OCI-LY7 (cell line): ENCODE measurements at places on chromosomes 6 and 20.
A peak's percentile ranks its signal among the peaks of the same experiment; 100 is the strongest.

GRCh38 chr6:166221040-166221439 lies 53.4 kb upstream of the TBXT start:
- no peak for DNase-seq

- peak; percentile 53 for DNase-seq
Measured at GRCh38 chr20:45290677-45291355, 15.8 kb upstream of the RBPJL start.

DNA sequence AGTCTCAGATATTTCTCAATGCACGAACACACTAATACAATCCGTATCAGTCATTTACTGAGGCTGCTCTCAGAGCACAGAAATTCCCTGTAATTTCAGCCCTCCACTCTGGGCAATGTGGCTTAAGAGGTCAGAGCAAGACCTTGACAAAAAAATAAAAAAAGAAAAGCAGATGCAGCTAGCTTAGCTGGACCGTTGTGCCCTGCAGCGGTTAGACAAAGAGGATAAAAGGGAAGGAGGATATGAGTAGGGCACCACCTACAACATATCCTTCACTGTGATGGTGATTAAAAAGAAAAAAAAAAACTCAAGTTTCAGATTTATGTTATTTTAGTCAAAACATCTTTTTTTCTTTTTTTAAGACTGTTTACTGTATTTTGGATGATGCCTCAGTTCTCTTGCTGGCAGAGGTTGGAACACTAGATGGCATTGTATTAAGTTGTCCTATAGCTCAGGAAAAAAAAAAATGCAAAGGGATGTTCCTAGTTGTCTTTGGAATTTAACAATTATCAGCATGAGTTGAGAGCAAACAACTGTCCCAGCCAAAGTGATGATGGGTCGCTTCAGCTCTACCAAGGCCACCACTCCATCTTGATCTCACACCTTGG lies 59.9 kb downstream of the ANKEF1 start:
- DNase-seq = no peak

DNA sequence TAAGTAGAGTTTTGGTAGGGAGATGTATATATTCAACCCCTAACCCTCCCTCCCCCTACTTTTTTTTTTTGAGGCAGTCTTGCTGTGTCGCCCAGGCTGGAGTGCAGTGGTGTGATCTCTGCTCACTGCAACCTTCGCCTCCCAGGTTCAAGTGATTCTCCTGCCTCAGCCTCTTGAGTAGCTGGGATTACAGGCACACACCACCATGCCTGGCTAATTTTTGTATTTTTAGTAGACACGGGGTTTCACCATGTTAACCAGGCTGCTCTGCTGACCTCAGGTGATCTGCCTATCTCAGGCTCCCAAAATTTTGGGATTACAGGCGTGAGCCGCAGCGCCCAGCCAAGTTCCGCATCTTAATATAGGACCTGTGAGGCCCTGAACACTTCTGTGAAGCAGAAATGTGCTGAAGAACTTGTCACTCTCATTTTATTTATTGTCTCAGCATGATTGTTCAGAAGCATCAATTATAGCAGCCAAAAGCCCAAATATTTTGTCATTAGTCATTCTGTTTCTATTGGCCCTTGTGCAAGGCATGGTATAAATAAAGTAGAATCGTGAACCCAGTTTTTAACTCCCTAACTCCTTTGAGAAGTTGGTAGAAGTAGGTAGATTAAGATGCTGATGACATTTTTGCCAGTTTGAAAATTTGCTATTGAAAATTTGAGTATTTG lies 19.4 kb downstream of the DSTN start:
- DNase-seq = no peak

DNA sequence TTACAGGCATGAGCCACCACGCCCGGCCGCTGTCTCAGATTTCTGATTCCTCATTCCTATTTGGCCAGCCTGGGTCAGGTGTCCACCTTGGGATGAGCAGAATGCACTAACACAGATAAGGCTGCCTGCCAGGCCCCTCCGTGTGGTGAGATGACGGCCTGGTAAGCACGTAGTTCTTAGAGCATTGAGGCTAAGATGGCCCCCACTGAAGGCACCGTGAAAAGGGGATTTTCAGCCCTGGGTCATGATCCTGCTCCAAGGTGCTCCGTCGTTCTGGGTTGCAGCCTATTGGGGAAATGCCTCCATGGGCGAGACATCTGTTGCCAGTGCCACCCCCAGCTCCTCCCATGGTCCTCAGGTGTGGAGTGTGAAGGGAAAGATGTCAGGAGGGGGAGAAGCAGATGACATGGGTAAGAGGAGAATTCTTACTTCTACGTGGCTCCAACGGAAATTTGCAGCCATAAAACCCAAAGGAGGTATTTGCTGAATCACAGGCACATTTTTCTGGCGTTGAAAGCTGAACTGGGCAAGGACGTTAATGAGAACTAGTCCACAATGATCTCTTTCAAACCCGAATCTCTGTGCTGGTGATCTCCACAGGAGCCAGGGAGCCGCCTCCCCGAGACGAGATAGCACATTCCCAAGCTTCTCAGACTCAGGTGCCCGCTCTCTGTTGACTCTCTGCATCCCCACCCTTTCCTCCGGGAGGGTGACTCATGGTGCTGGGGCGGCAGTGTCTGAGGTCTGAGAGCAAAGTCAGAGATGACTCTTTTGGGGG lies 34.0 kb upstream of the BMP6 start:
- DNase-seq = no peak

DNA sequence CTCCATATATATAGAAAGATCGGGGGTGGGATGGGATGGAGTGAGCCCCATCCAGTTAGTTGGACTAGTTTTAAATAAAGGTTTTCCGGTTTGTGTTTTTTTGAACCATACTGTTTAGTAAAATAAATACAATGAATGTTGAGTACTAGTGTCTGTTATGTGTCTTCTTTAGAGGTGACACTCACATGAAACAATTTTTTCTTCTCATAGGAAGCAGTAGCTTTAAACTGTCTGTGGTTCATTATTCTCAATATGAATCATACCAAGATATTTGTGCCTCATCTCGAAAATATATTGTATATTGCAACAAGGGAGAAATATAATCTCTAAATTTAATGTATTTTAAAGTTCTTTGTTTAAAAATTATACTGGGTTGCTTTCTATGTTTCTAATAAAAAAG lies 33.4 kb downstream of the HSF2 start:
- no peak for DNase-seq

GRCh38 chr20:64167676-64168075 lies 3.4 kb downstream of the MYT1 start:
- no peak for DNase-seq

DNA sequence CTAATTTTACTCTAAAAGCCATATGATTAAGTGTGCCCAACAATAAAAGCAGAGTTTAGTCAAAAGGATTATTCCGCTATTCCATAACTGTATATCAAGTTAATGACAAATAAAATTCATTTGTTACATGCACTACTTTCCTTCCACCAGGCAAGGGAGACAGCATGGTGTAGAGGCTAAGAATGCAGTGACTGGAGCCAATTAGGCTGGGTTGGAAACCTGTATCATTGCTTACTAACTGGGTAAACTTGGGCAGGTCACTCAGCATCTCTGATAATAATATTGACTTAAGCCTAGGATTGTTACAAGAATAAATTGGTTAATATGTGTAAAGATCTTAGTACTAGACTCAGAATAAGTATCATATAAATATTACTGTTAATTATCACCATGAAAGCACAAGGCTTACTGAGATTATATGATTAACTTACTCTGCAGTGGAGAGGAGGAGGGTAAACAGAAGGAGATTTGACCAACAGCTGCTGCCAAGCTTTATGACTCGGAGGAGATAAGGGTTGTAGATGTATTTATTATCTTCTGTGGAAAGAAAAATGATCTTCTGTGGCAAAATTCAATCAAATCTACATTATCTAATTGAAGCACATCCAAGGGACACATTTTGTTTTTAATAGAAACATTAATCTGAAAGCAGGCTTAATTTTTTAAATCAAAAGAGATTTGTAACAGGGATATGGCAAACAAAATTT lies 1459.9 kb downstream of the GRIK2 start:
- DNase-seq = no peak

GRCh38 chr6:142500250-142500786 lies 198.5 kb downstream of the ADGRG6 start:
- DNase-seq = no peak

GRCh38 chr6:169702840-169703246 lies 917 bp downstream of the C6orf120 start:
- no peak for DNase-seq

DNA sequence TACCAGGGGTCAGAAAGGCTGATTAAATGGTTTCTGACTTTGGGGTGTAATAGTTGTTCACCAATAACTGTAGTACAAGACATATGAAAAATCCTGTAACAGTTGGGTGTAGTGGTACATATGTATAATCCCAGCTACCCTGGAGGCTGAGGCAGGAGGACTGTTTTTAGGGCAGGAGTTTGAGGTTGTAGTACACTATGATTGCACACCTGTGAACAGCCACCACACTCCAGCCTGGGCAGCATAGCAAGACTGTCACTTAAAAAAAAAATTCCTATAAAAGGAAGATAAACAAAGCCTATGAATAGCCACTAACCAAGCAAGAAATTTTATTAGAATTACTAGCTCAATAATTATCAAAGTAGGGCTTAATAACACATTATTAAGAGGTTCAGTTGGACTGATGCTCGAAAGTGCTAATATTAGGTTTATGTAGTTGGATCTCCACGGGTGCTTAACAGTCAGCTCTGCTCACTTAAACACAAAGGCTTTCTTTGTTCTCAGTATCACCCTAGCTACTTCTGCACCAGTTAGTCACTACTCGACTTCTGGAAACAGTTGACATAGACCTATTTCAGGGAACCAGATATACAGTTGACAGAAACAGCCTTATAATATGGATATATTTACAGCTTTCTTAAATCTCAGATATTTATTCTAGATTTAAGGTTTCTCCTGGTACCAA lies 113.0 kb downstream of the MTFR2 start:
- no peak for DNase-seq

- DNase-seq = no peak
Measured at GRCh38 chr6:5081182-5081581, 4.0 kb upstream of the PPP1R3G start.

- no peak for DNase-seq
Measured at GRCh38 chr20:22159276-22159675, 425.1 kb downstream of the FOXA2 start.

DNA sequence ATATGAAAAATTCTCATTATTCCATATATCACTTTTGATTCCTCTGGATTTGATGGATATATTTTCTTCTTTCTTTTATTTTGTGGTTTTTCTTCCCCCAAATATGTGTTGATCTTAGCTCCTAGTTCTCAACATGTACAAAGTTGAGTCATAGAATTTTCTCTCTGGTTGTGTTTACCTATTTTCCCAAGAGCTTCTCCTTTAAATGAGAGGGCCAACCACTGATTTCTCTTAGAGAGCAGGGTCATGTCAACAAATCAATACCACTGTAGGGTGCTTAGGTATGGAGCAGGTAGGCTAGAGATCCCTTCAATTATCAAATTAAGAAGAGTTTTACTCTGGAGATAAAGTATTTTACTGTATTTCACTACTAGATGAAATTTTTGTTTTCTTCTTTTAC lies 145.7 kb downstream of the BMP5 start:
- DNase-seq = no peak

- DNase-seq = no peak
Measured at GRCh38 chr20:1362484-1362883, 30.4 kb downstream of the FKBP1A start.

DNA sequence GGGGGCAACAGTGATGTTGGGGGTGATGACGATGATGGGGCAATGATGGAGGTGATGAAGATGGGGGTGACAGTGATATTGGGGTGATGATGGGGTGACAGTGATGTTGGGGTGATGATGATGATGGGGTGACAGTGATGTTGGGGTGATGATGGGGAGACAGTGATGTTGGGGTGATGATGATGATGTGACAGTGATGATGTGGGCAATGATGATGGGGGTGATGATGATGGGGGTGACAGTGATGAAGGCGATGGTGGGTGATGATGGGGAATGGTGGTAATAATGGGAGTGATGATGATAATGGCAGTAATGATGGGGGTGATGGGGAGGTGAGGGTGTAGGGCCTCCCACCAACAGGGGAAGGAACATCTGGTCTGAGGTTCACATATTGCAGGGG lies 150.6 kb downstream of the ERMARD start:
- DNase-seq = no peak

DNA sequence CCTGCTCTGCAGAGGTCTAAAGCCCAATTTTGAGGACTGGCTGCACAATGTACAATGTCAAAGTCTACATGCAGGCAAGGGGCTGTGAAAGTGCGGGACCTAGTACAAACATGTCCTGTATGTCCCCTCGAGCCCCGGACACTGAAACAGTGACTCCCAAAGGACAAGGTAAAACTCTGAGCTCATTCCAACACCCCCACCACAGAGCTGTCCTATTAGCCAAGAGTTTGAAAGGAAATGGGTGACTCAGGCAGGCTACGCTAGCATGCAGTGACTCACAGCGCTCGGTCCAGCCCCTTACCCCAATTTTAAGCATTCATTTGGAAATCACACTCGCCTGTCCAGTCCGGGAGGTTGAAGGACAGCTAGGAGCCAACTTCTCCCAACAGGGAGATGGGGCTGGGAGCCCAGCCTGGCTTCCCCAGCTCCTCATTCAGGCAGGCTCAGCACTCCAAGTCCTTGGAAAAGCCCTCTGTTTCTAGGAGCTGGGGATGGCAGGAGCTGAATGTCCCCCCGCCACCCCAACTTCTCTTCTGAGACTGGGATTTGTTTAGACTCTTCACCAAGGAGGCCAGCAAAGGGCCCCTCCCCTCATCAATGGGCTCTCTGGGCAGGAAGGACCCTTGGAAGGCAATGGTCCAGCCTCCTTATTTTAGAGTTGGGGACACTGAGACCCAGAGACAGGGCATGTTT lies 3.9 kb downstream of the SDC4 start:
- no peak for DNase-seq

DNA sequence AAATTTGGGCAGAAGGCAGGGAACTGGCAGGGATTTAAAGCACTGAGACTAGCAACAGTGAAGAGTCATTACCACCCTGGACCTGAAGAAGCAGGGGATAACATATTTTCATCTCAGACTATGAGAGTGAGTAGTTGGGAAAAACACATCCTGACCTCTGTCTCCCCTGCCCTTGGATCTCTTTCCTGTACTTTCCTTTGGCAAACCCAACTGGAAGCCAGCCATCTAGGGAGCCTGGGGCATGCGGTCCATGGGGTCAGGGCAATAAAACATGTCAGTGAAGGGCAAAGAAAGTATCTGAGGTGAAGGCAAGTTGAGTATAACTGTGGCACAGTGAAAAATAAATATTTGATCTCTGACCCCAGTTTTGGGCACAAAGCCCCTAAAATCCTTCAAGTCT lies 698.2 kb downstream of the DOK5 start:
- DNase-seq = no peak

GRCh38 chr6:170110201-170111140 lies 180.4 kb downstream of the DLL1 start:
- DNase-seq = no peak

- DNase-seq = no peak
Measured at GRCh38 chr6:109513571-109514071, 30.6 kb upstream of the ZBTB24 start.

- DNase-seq = no peak
Measured at GRCh38 chr6:14217728-14218518, 100.4 kb downstream of the CD83 start.
